ENCODE measurements at places on chromosomes 3 and 15.

GRCh38 chr3:46092702-46093080 lies 65.4 kb upstream of the XCR1 start:
- DNase-seq = no peak

- DNase-seq = no peak
Observed at GRCh38 chr3:62586356-62586755, 213.0 kb upstream of the FEZF2 start.

DNA sequence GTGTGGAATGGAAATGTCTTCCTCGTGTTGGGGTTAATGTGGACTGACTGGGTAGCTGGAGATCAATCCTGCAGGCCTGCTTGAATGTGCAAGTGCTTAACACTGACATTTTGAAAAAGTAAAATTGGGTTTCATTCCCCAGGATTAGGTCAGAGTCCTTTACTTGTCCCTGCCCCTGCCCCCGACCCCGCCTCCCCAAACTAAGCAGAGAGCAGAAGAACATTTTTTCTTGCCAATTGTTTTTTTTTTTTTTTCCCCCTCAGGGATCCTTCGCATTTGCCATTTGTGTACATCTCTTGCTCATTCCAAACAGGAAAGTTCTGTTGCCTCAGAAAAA lies 147.0 kb upstream of the NR2F2 start:
- no peak for DNase-seq

DNA sequence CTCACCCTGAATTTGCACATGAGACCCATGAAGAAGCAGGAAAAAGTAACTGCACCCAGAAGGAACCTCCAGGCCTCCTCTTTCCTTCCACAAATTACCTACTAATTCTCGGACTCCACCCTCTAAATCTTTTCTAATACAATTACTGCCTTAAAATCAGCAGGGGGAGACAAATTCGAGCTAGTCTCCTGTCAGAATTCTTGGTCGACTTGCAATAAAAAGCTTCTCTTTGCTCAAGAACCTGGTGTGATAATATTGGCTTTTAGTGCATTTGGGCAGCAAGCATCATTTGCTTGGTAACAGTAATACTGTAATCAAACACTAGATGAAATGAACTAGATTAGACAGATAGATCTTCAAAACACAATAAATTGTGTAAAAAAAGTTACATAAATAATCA lies 281.9 kb downstream of the RAP2B start:
- no peak for DNase-seq

- DNase-seq = no peak
Observed at GRCh38 chr3:48002787-48003186, 13.4 kb downstream of the MAP4 start.

- no peak for DNase-seq
Observed at GRCh38 chr15:38128341-38128781, 124.3 kb upstream of the SPRED1 start.

GRCh38 chr3:11291808-11292207 lies 19.6 kb downstream of the ATG7 start:
- DNase-seq = no peak

DNA sequence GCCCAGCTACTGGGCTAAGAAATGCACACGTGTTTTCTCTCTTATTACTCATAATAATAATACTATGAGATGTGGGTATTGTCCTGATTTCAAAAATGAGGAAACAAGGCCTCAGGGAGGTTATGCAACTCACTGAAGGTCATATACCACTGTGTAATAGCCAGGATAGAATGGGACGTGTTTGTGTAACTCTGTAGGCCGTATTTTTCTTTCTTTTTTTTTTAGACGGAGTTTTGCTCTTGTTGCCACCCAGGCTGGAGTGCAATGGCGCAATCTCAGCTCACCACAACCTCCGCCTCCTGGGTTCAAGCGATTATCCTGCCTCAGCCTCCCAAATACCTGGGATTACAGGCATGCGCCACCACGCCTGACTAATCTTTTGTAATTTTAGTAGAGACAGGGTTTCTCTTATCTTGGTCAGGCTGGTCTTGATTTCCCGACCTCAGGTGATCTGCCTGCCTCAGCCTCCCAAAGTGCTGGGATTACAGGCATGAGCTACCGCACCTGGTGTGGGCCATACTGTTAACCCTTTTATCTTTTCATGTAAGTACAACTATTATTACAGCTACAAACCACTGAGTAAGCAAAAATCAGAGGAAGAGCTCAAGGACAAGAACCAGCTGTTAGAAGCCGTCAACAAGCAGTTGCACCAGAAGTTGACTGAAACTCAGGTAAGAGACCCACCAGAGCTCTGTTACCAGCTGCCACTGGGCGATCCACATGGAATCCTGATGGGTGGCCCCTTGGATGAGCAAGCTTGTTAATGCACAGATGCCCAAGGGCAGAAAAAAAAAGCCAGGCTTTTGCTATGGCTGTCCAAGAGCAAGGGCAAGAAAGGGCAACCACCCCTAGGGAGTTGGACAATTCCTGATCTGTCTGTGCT lies 6.7 kb downstream of the KNSTRN start:
- DNase-seq = no peak

GRCh38 chr3:113607219-113607596 lies 74.9 kb downstream of the SIDT1 start:
- DNase-seq = no peak

DNA sequence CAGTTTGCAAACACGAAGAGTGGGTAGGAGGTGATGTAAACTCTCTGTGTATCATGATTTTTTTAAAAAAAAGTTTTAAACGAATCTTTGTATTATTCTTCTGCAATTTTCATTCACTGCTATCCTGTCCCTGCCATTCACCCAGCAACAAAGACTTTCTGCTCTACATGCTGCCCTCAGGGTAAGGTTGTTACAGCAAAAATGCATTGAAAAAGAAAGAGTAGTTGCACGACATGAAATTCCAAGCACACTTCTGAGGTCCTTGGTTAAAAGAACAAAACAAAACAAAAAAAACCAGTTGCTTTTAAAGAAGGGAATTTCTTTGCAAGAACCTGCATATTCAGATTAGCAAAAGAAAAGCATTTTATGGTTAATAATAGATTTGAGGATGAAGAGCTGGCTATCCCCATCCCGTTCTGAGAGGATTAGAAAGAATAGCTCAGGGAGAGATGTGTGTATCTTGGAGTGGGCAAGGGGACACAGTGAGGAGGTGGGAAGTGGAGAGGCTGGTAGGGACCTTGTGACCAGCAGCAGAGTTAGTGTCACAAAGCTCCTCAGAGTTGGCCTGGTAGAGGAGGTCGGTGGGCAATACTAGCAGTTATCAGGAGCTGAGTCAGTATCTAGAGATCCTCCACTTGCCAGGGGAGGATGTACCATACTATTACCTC lies 290.8 kb downstream of the NEK10 start:
- DNase-seq = no peak

DNA sequence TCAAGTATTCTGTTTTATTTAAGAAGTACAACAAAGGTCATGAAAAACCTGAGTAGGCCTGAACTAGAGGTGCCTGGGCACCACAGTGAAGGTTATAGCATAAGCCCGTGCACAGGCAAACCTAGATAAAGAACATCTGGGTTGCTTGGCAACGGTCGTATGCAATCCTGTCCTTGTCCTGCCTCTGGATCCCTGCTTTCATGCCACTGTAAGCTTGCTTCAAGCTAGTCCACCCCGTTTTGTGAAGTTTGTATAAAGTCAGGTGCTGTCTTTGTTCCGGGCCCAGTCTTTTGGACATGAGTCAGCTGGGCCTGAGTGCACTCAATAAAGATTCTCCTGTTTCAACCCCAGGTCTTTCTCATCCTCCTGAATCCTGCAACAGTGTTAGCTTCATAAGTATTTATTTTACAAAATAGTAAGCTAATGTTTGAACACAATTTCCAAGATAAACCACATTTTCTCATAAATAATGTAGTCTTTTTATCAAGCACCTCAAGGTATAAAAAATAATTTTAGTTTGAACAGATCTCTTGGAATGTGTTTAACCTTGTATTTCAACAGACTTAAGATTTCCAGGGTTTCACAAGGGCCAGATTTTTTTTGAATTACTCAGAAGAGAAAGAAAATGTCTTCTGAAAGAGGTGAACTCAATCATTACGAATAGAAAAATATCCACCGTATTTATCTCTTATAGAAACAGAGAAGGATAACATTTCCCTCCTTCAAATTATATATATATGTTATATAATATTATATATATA lies 14.3 kb upstream of the SLC9C1 start:
- DNase-seq = no peak

DNA sequence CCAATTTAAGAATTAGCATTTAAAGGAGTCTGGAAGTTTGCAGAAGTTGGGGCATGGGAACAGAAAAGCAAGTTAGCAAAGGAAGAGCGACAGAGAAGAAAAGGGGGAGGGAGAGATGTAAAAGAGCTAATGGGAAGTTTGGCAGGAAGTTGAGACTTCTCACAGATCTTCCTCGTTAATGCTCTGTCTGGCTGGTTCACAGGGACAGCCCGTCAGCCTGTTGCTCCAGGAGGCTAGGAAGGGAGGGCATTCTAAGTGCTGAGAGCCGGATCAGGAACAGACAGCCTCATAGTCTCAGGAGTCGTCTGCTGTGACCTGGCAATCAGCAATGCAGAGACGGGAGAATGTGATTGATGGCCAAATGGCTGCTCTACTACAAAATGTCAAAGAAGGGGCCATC lies 150.3 kb downstream of the AGBL1 start:
- no peak for DNase-seq

- DNase-seq = no peak
Observed at GRCh38 chr3:28171962-28172361, 69.5 kb upstream of the CMC1 start.

DNA sequence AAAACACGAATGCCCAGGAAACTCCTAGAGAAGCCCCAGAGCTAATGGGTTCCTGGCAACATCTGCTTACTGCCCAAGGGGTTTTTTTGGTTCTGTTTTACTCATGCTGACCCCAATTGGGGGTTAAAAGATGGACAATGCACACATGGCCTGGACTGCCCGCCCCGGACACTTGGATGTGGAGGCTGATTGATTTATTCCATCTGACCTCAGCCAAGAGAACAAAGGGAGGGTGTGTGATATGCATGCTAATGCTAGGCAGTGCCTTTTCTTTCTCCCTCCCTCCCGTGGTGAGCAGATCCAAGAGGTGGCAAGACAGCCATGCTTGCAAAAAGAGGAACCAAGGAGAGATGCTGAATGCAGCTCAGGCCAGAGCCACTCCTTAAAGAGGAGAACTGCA lies 3.3 kb upstream of the LRTM1 start:
- no peak for DNase-seq

- no peak for DNase-seq
Observed at GRCh38 chr15:67917037-67917436, 77.2 kb upstream of the RNU6-1 start.

GRCh38 chr15:76964157-76964556 lies 30.8 kb upstream of the PSTPIP1 start:
- DNase-seq = no peak

DNA sequence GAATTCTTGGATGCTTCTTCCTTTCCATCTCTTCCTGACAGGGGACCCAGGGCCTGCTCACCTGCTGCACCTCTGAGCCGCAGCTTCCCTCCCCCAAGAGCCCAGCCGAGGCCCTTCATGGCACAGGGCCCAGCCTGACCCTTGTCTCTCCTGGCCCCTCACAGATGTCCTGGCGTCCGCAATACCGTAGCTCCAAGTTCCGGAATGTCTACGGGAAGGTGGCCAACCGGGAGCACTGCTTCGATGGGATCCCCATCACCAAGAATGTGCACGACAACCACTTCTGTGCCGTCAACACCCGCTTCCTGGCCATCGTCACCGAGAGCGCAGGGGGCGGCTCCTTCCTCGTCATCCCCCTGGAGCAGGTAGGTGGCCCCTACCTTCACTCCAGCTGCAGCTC lies 66.2 kb downstream of the CORO2B start:
- no peak for DNase-seq

GRCh38 chr3:50418850-50419249 lies 59.5 kb upstream of the TMEM115 start:
- DNase-seq = no peak

GRCh38 chr15:81003097-81003350 lies 2.3 kb downstream of the TLNRD1 start:
- no peak for DNase-seq

- DNase-seq = peak; percentile 64
Observed at GRCh38 chr3:123559040-123559861, 25.6 kb downstream of the HACD2 start.

- no peak for DNase-seq
Observed at GRCh38 chr3:147405231-147406027, 914 bp downstream of the ZIC4 start.

- no peak for DNase-seq
Observed at GRCh38 chr3:27186013-27186412, 183.2 kb downstream of the NEK10 start.

GRCh38 chr15:48798319-48798718 lies 12.6 kb downstream of the CEP152 start:
- no peak for DNase-seq

DNA sequence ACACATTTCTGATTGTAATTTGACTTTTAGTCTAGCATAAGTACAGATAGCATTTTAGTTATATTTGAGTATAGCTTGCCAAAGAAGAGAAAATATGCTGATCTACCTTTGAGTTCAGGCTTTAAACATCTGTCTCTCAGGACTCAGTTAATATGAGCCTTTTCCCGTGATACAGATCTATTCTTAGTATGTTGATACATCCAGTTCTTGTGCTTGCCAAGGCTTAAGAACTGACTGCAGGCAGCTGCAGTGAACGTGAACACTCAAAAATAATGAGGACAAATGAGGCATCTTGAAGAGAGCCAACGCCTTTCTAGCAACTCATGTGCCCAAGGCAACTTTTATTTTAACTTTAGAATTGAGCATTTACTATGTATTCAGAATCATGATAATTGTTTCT lies 325.5 kb downstream of the SI start:
- DNase-seq = no peak

- peak; percentile 40 for DNase-seq
Observed at GRCh38 chr15:74320352-74321247, 46.8 kb downstream of the CYP11A1 start.

DNA sequence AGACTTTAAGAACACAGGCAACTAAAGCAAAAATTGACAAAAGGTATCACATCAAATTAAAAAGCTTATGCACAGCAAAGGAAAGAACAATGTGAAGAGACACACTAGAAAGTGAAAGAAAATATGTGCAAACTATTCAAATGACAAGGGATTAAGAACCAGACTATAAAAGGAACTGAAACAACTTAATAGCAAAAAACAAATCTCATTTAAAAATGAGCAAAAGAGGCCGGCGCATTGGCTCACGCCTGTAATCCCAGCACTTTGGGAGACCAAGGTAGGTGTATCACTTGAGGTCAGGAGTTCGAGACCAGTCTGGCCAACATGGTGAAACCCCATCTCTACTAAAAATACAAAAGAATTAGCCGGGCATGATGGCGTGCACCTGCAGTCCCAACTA lies 14.4 kb downstream of the NGLY1 start:
- DNase-seq = no peak

- DNase-seq = peak; percentile 11
Observed at GRCh38 chr15:34855413-34855812, 60.1 kb upstream of the ACTC1 start.

DNA sequence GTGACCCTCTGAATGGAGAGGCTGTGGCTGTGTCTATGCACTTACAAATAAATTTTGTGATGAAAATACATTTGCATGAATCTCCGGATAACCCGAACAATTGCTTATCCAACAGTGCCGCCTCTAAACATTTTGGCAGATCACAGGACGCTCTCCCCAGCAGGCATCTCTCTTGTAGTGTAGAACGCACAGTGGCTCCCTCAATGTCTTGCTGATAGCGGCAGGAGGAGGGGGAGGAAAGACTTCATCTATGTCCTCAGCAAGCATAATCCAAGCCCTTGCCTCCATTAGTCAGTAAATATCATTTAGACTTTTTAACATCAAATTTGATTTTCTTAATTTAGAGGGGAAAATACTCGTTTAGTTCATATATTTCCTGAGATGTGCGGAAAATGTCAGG lies 318.1 kb upstream of the IGF1R start:
- DNase-seq = no peak

Measured in NCI-H1694 treated with DMSO at 0.1 percent for 48 hours (cell line).